ENCODE measurements at places on chromosomes 11 and 22.

DNA sequence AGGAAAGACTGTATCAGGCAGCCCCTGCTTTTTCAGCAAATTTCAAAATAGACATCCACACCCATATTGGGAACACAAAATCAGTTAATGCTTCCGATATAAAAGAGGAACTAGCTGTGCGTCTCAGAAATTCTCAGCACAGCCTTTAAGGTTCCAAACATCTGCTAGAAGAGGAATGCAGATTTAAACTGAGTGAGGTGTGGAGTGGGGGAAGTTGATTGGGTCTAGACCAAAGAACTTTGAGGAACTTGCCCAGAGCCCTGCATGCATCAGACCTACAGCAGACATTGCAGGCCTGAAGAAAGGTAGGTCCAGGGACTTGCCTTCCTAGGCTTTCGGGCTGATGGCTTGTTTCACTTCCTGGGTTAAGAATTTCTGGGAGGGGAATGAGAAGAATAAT is at the start of gene MS4A4A:
Gene MS4A4A, plus strand, starts transcription at position 255 of the 400 bp plus-strand sequence. Its CDS starts 10 bp downstream, at position 265.
- DNase-seq: no peak

DNA sequence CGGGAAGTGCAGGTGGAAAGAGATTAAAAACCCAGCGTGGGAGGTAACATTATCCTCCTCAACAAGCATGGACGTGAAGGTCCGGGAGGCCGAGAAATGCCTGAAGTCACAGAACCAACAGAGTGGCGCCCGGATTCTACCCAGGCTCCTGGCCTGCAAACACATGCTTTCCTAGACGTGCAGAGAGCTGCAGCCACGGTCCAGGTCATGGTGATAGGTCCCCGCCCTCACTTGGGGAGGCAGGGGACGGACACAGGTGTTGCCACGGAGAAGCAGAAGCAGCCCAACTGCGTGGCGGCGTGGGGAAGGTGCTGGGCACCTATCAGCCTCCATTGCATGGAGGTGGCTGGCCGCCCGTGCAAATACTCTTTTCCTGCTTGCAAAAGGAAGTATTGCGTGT is 148.8 kb downstream of the MPPED1 start:
- DNase-seq: no peak

- DNase-seq: no peak
Observed at GRCh38 chr22:44894782-44895181, 115.0 kb downstream of the PHF21B start.

DNA sequence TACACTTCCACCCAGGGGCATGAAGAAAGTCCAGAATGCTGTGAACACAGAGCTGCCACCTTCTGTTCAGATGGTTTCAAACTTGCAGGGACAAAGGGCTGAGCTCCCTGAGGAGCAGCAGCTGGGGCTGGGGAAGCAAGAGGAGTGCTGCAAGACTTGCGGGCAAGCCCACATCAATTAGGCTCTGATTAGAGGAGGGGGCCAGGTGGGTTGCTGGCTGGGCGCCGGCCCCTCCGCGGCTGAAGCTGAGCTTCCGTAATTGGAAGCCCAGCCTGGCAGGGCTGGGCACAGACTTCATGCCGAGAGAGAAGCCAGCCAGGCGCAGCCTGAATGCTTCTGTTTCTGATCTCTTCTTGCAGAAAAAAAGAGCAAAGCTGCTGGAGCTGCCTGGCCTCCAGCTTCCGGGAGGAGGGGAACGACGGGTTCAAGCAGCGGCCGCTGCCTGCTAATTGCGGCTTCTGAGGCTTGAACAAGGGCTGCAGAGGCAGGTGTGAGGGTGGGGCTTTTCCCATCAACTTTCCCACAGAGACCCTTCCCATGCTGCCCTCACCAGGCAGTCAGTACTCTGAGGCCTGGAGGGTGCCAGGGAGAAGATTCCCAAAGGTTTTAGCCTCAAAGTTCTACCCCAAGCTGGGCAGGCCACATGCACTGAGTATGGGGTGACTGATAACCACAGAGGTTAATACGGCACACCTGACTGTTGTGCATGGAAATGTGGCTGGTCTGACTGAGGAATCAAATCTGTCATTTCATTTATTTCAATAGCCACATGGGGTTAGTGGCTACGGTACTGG is 91.1 kb upstream of the LMO1 start:
- DNase-seq: no peak

- no peak for DNase-seq
Observed at GRCh38 chr11:21588754-21589153, 604.1 kb upstream of the ANO5 start.

DNA sequence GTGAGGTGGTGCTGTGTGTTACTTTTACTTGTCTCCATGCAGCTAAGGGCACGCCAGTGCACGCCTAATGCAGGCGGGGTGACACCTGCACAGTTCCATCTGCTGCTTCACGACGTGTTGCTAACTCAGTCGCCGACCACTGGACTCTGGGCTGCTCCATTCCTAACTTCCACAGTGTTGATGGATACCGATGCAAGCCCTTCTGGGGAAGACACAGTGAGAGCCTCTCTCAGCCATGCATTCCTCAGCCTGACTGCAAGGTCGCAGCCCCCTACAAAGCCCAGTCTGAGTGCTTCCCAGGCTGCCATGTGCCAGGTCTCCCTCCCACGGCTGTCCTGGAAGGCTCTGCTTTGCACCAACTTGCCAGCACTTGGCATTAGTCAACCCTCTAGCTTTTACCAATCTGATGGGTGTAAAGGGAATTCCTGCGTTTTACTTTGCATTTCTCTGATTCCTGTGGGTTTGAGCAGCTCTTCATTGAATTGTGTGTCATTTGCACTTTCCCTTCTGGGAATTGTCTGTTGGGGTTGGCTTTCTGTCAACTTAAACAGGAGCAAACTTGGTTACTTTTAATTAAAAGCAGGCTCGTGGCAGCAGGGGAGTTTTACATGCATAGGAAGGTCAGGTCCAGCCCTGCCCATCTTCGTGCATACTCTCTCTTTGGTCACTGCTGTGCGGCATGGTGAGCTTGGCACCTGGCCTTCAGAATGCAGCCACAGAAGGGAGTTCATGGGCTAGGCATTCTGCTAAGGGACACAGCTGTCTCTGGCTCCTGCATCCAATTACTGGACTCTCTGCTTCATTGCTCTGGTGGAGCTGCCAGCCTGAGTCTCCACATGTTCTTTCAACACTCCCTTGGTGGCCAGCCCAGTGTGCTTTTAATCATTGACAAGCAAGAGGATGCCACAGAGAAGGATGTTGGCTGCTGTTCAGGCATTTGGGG is 34.6 kb upstream of the SHANK2 start:
- no peak for DNase-seq

DNA sequence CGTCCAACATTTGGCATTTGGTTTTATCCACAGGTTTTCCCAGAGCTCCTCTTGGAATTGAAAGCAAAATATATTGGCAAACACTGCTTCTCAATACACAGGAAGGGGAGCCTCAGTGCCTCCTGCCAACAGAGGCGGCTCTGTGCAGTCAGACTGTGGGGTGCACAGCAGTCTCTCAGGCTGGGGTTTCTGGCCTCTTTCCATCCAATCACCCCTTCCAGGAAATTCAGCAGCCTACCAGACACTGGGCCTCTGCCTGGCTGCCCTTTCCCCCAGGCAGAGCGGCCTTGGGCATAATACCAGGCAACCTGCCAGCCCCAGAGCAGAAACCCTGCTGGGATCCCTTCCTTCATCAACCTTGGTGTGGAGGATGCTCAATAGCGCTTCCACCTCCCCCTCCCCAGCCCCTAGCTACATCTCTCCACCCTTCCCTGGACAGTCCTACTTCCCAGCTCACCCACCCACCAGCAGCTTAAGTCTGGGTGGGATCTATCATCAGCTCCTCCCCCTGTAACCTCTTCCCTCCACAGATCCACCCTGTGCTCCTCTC is 17.8 kb upstream of the RAPSN start:
- DNase-seq: no peak

GRCh38 chr22:44975427-44976262 is 34.2 kb downstream of the PHF21B start:
- peak; percentile 26 for DNase-seq

- no peak for DNase-seq
Observed at GRCh38 chr11:69931994-69932910, 113.0 kb upstream of the FGF3 start.

DNA sequence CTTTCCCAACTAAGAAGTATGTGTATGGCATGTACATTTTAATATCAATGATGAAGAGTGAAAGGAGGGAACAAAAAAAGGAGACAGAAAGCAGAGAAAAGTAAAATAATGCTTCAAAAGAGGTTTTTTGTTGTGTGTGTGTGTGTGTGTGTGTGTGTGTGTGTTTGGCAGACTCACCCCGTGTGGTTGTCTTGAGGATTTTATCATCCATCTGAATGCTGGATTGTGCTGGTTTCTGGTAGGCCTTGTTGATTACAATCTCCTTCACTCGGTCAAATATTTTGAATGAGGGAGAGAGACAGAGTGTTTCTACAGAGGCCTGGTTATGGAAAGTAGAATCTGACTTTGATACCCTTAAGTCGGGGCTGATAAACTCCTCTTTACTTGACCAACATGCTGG is 128.5 kb downstream of the ENTHD1 start:
- no peak for DNase-seq

GRCh38 chr11:133829566-133829965 is 15.7 kb downstream of the SPATA19 start:
- DNase-seq: no peak

DNA sequence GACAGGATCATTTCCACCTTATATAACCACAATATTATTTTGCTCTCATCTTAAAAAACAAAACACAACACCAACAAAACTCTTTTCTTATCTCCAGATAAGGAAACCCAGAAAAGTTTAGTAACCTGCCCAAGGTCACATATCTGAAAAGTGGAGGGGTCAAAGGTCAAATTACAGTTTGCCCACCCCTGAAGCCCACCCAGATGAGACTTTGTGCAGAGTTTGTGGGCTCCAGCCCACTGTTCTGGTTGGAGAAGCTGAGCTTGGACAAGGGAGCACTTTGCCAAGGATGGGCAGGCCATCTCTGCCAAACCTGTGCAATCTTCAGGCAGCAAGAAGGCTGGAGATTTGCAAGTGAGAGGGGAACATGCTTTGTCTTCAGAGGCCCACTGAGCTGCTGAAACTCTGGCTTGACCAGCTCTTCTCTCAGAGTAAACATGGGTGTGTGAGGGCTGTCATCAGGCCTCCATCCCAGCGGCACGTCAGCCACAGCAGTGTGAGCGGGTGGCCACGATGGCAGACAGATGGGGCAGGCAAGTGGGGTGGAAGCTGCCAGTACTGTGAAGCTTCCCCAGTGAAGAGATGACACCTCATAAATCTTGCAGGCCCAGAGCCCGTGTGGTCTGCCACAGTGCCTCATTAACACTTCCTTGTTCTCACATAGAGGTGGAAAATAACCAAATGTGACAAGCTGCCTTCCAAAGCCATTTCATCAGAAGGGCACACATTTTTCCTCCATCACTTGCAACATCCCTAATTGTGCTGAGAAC is 111.8 kb downstream of the CCDC81 start:
- no peak for DNase-seq

DNA sequence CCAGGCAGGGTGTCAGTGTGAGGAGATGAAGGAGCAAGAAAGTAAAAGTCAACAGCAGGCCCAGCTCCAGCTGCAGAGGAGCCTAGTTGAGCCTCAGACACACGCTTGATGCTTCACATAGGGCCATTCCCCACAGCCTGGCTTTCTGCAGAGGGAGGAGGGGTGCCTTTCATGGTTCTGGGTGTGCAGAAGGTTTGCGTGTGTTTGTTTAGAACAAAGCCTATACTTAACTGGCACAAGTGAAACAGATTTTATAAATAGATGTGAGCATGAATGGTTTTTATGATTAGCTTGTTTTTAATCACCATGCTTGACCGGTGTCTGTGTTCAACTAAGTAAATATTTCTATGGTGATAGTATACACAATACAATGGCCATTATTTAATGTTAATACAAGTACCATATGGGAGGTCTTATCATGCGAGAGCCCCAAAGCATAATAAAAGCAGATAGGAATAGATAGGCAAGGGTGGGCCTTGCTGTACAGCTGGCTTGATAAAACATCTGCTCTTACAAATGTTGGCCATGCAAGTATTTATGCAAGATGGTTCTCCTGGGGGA is 290.2 kb downstream of the ETS1 start:
- DNase-seq: no peak

- no peak for DNase-seq
Observed at GRCh38 chr11:122197066-122197987, 81.3 kb upstream of the BLID start.

- DNase-seq: no peak
Observed at GRCh38 chr22:31726692-31727091, 23.2 kb downstream of the PRR14L start.

GRCh38 chr11:35907648-35908431 is 36.0 kb upstream of the LDLRAD3 start:
- no peak for DNase-seq

DNA sequence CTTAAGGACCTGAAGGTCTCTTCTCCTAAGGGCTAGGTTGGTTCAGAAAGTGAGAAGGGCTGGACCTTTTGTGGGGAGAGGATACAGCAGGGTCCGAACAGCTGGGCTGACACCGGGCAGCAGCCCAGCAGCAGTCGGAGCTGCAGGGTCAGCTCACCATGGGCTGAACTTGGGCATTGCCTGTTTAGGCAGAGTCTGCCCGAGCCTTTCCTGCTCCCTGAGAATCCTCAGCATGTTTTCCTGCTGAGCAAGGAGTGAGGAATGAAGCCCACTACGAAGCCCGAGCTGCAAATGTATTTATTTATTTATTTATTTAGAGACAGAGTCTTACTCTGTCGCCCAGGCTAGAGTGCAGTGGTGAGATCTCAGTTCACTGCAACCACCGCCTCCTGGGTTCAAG is 83.9 kb downstream of the PTPRJ start:
- no peak for DNase-seq

DNA sequence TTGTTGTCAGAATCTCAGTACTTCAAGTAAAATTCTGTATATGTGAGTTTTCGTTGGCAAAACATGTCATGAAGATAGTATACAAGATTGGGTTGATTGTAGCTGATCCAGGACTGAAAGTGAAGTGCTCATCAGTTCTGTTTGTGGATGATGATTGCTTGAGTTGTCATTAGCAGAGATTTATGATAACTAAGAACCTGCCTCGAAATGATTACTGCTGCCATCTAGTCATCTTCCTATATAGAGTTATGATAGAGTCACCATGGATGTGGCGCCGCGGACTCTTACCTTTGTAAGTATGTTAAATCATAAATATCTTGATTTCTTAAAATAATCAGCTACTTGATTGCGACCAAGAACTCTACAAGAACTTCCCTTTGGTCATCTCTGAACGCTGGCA is 27.9 kb upstream of the MYO18B start:
- DNase-seq: no peak

- no peak for DNase-seq
Observed at GRCh38 chr11:60282286-60282685, 1.8 kb downstream of the MS4A4A start.

- DNase-seq: no peak
Observed at GRCh38 chr11:65916391-65916790, 2.5 kb downstream of the C11orf68 start.

DNA sequence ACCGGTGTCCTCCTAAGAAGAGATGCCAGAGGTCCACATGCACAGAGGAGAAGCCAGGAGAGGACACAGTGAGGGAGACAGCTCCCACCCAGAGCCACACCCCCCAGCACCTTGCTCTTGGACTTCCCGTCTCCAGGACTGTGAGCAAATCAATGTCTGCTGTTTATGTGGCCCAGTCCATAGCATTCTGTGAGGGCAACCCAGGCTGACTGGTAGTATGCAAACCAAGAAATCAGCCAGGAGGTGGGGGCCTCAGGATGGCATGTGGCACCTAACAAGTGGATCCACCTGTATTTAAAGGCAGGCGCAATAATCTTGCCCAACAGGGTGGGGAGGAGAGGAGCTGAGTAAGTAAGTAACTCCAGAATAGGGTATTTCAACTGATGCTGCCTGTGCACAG is 136.4 kb downstream of the BRD1 start:
- no peak for DNase-seq

- DNase-seq: no peak
Observed at GRCh38 chr11:34267013-34267412, 90.8 kb downstream of the ABTB2 start.

- no peak for DNase-seq
Observed at GRCh38 chr11:42036201-42036600, 576.7 kb upstream of the LRRC4C start.

All from SK-N-MC (cell line).